Muscle of back (tissue), 13 donors: ENCODE measurements at places on chromosomes 3 and 15.

- DNase-seq: peak; percentile 47
Observed at GRCh38 chr15:56821721-56822425, 88.6 kb upstream of the ZNF280D start.

DNA sequence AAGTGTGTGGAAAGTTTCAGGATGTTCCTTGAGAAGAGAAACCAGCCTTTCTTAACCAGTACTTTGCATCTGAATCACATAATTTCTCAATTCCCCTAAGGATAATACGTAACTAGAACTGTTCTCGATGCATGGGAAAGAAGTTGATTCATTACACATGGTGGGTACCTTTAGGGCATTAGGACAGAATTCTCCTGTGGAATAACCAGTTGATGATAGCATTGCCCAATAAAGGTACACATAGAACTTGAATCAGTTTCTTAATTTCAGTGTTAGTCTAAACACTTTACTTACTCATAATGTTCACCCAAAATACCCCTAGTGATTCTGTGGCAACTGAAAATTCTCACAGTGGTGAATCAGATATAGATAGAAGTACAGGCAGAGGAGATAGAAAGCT lies 1030.9 kb downstream of the ROBO1 start:
- no peak for DNase-seq

GRCh38 chr3:80606073-80606472 lies 838.3 kb upstream of the ROBO1 start:
- DNase-seq: no peak

GRCh38 chr3:169195672-169196071 lies 467.8 kb downstream of the MECOM start:
- no peak for DNase-seq

- peak; percentile 50 for DNase-seq
Observed at GRCh38 chr15:42059661-42060476, 34.5 kb downstream of the PLA2G4D start.

- no peak for DNase-seq
Observed at GRCh38 chr15:89221543-89221942, at the start of gene RLBP1. Gene RLBP1, minus strand, starts transcription at chr15:89221579. Its CDS starts 2,604 bp downstream, at chr15:89218975.

DNA sequence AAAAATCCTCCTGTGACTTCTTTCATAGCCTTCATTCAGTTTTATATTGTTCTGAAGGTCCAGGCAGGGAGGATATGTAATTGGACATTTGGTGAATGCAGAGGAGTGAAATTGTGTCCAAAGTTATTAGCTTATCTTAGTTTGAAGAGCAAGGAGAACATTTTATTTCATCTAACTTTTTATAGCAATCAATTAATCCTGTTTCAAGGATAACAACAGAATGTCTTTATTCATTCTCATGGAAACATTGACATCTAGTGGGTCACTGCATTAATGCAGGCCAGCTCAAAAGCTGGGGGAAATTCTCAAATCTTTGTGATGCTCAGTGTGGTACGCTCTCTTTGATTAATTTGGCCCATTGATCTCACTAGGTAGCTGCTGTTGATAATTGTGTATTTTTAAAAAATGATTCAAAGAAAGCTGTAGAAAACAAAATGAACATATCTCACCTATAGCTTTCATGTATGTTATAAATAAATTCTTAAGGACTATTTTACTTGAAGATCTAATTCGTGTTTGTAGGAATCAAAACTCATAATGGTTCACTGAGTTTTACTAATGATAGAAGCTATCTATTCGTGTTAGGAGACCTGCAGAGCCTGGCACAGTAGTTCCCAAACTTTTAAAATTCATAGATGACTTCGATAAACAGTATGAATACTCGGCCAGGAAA lies 150.8 kb upstream of the KCNMB2 start:
- peak; percentile 82 for DNase-seq

- DNase-seq: no peak
Observed at GRCh38 chr3:55270976-55271375, 216.1 kb downstream of the WNT5A start.

DNA sequence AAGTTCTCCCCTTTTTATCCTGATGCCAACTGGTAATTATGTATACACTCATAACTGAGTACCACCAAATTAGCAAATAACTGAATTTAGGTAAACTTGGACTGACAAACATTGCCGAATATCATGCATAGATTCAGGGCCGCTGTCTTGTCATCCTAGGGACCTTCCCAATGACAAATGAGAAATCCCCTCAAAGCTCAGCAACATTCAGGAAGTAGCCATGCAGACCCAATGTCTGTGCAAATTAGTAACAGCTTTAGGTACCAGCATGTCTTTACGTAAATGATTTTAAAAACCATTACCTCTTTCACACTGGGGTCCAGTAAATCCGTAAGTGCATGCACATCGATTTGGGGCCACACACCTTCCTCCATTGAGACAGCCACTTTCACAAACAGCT lies 49.5 kb downstream of the FBN1 start:
- DNase-seq: no peak

DNA sequence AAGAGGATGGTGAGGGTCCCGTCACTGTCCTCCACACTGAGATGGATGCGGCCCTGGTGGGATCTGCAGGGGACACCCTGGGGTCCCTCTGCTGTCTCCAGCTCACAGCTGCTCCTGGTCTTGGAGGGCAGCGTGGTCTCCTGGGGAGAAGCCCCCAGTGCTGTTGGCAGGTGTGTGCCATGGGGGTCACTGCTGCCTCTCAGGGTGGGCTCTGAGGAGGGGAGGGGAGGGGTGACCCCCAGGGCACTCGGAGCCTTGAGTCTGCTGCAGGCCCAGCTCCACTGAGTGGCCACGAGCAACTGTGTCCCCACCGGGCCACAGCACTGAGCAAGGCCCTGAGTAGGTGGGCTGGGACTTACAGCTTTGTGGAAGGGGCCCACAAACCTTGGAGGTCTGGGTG lies 34.7 kb downstream of the KLHL25 start:
- no peak for DNase-seq

- no peak for DNase-seq
Observed at GRCh38 chr3:77329116-77329515, 289.2 kb downstream of the ROBO2 start.

DNA sequence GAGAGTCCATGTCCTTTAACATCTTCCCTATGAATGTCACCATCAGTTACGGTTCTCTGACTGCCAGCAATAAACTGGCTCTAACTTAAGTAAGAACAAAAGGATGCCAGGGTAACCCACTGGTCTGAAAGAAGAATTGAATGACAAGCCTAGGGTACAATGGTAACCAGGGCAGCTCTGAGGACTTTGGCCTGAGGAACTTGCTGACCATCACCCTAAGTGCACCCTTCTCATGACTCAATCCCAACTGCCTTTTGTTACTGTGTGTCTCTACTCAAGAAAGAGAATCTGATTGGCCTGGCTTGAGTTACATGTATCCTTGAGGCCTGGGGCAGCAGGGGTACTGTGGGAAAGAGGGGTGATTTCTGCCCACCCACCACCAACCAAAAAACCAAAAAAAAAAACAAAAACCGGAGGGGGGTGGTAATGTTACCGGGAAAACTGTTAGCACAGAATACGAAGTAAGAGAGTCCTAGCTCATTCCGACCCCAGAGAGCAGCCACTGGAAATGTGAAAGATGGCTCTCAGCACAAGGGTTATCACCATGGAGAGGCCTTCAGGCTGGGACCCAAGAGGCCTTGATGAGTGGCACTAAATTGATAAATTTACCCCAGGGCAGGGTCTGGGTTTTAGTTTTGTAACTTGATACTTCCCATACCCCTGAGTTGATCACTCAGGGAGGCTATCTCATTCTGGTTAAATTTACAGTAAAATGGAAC lies 9.3 kb upstream of the SLC28A1 start:
- no peak for DNase-seq

DNA sequence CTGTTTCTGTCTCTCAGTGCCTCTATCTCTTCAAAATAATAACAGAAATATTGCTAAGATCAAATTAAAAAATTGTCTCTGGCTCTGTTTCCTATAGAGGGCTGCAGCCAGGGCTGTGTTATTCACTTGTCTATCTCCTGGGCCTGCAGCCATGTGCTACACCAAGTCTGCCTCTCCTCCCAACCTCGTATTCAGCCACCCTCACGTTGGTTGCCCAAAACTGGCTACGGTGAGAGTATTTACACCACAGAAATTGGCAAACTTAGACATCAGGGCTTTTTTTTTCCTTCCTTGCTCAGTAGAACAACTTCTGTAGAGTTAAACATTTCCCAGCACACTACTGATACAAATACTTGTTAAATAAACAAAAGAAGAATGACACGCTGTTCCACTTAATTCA lies 320.9 kb upstream of the ICE2 start:
- DNase-seq: no peak

DNA sequence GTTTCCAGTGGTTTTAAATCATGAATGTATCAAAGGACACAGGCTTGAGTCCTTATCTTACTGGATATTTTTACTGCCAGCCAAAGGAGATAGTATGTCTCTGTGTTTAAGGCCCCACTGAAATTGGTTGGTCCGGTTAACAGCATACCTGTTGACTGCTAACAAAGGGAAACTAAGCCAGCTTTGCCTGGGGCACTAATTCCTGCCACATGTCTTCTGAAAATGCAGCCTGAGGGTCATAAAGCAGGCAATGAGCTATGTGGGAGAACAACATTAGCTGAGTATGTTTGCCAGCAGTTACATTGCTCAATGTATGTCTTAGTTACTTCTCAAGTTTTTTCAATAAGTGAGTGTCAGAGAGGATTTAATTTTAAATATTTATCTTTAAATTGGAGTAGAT lies 12.4 kb downstream of the PLS1 start:
- no peak for DNase-seq

GRCh38 chr15:89227425-89227824 lies 6.0 kb upstream of the RLBP1 start:
- no peak for DNase-seq

GRCh38 chr3:168139947-168140346 lies 44.2 kb upstream of the GOLIM4 start:
- DNase-seq: no peak

DNA sequence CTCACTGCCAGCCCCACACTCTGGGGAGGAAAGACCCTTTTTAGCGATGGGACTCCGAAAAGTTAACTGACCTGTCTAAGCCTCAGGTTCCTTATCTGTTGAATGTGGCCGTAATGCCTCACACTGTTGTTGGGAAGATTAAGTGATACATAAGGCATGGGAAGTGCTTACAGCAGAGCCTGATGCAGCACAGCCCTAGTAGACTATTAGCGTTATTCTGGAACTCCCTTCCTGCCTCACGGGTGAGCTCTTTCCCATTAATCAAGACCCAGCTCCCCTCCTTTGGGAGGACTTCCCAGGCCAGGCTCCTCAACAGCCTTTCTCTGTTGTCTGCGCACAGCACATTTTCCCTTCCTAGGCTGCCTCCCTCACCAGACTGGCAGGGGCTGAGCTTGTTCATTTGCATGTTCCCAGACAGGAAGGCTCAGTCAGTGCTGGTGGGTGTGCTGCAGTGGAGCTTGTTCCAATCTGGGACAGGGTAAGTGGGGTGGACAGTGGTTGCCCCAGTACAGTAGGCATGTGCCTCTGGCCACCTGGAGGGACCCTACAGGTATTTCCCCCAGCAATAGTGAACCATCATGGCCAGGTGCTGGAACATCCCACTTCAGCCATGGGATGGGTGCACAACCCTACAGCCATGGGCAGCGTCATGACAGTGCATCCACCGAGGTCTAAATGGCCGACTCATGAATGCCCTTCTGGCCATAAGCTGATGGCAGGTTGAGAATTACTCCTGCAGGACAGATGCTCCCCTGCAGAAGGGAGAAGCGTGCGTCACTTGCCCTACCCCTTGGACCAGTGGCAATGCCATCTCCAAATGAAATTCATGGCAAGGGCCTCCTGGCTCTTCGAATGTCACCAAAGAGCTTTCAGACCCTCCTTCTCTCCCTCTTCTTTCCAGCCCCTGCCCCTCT lies 5.8 kb upstream of the PSTPIP1 start:
- no peak for DNase-seq

GRCh38 chr15:95252404-95252803 lies 1021.0 kb downstream of the MCTP2 start:
- DNase-seq: no peak

DNA sequence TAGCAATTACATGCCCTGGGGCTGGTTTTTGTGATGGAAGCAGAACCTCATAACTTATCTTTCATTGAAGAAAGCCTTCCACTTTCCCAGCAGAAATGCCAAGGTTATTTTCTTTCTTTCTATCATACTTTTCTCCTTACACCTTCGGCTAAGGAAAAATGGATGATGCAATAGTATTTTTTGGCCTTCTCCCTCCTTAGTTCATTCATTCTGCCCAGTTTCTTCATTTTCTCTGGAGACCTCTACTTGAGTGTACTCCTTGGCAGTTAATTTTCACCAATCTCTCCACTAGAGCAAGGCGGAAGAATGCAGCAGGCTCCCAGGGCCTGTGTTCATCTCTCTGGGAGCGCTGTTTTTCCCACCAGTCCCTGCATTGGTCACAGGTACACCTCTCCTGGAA lies 7.6 kb upstream of the P2RY1 start:
- DNase-seq: no peak

- no peak for DNase-seq
Observed at GRCh38 chr3:186380622-186381380, 18.8 kb upstream of the DGKG start.

- DNase-seq: no peak
Observed at GRCh38 chr15:46576646-46577395, 942.0 kb downstream of the SQOR start.
